ENCODE measurements at places on chromosomes 11 and 22.

DNA sequence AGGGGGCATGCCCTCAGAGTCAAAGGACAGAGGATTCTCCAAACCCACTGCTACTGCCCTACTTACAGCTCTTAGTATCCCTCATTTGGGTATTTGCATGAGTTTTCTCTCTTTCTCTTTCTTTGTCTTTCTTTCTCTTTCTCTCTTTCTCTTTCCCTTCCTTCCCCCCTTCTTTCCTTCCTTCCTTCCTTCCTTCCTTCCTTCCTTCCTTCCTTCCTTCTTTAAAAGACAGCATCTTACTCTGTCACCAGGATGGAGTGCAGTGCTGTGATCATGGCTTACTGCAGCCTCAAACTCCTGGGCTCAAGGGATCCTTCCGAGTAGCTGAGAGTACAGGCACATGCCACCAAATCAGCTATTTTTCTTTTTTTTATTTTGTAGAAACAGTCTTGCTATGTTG is 14.0 kb upstream of the MMP7 start:
- no peak for DNase-seq

DNA sequence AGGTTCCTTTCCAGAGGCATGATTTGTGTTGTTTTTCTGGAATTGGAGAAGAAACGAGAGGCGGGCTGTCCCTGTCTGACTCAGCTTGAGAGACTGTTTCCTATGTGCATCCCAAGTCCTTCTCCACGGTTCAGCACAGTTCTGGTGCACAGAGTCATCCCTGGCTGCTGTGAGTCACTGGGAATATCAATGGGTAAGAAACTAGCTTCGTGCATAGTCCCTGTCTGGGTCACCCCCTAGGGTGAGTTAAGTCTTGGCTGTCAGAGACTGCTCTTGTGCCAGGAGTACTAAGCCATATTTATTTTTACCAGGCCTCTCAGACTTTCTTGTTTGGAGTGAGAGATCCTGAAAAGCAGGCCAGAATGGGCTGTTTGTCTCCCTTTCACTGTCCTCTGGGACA is 2.4 kb upstream of the LRP4 start:
- DNase-seq = peak; percentile 92

GRCh38 chr11:88131764-88132470 is 43.3 kb downstream of the RAB38 start:
- DNase-seq = no peak

- no peak for DNase-seq
These were observed 17.9 kb upstream of the ADA2 start for GRCh38 chr22:17237038-17237668.

- DNase-seq = no peak
These were observed 54.0 kb upstream of the SPON1 start for GRCh38 chr11:13908535-13908934.

GRCh38 chr11:69496631-69497220 is 15.3 kb downstream of the LINC01488 start:
- no peak for DNase-seq

- no peak for DNase-seq
These were observed 78.5 kb downstream of the MRTFA start for GRCh38 chr22:40557972-40558371.

GRCh38 chr11:106131998-106132397 is 54.5 kb downstream of the AASDHPPT start:
- DNase-seq = no peak

Data from adipocyte (in vitro differentiated cells).